Activated T-helper 9 cell treated with anti-CD3 and anti-CD28 coated beads, Interleukin-2, amount 50 U/mL, for 16 hours (primary cell): ENCODE measurements at places on chromosomes 4 and X.

GRCh38 chr4:7624396-7624980, 189.8 kb upstream of the PSAPL1 start:
- DNase-seq, result no peak

GRCh38 chrX:25742334-25742733, 395.8 kb upstream of the MAGEB18 start:
- DNase-seq, result no peak

DNA sequence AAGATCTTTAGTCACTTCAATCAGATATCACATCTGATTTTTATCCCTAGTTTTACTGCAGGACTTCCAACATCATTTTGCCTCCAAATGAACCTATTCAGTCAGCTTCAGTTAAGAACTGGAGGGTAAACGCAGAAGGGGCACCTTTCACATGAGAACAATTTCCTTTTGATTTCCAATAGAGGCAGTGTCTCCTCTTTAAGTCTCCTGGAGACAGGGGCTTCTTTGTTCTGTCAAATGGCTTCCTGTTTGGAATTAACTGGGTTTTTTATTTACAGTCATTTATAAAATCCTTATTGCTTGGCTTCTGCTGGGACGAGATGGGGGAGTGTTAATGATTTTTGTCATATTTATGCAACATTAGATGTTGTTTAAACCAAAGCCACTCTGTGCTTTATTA, 164.0 kb downstream of the STK32B start:
- no peak for DNase-seq

DNA sequence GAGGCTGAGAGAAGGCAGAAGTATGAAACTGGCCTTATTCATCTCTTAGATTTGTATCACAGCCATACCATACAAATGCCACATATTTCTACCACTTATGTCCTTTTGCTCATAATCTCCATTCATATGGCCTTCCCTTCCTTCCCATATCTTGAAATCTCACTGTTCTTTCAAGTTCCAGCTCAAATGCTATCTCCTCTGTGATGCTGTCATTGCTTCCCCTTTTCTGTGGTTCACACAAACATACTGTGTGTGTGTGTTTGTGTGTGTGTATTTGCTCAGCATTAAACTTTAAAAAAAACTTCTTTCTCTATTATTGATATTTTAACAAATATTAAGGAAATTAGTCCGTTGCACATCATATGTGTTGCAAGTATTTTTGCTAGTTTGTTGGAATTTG, 26.7 kb downstream of the PHKA1 start:
- no peak for DNase-seq

GRCh38 chr4:25163196-25163595, 2.9 kb upstream of the SEPSECS start:
- DNase-seq, result no peak

- no peak for DNase-seq
Observed at GRCh38 chr4:79025170-79025569, 85.9 kb upstream of the PAQR3 start.

GRCh38 chr4:126087101-126087500, 772.3 kb downstream of the FAT4 start:
- no peak for DNase-seq
